ENCODE measurements at places on chromosomes 2 and 18.

GRCh38 chr2:43011158-43011491, 215.3 kb downstream of the ZFP36L2 start:
- no peak for DNase-seq

DNA sequence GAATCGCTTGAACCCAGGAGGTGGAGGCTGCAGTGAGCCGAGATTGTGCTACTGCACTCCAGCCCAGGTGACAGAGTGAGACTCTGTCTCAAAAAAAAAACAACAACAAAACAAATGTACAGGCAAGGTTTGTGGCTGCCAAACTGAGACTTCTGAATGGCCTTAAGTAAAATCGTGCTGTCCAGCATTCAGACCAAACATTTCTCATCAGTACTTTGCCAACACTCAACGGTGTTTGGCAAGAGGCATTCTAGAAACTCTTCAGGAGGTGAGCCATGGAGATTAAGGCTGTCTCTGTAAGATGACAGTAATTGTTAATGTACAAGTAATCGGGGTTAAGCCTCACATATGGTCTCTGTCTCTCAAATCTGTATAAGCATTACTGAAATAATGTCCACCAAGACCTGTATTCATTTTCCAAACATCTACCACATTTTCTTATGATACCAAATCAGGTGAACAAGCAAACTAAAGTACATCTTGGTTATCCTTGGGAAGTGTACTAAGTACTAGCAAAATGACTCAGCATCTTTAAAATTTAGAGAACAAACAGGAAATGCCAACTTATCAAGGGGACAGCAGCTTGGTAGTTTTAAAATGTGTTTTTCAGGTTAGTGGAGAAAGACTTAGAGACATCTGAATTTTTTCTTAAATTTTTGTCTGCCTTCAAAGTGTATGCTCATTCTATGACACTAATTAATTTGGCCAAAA, 29.3 kb downstream of the SERPINE2 start:
- no peak for DNase-seq

DNA sequence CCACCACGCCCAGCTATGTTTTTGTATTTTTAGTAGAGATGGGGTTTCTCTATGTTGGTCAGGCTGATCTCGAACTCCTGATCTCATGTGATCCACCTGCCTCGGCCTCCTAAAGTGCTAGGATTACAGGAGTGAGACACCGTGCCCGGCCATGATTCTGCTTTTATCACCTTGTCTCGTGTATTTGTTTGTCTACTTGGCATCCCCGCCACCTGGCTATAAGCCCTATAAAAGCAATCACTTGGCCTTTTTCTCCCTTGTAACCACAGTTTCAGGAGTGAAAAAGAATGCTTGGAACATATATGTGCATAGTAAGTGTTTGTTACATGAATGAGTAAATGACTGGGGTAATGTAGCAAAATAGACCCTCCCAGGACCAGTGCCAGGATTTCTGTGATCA, 77.5 kb upstream of the PAPOLG start:
- no peak for DNase-seq

GRCh38 chr2:135299658-135300244, 231.3 kb downstream of the ZRANB3 start:
- DNase-seq: no peak

DNA sequence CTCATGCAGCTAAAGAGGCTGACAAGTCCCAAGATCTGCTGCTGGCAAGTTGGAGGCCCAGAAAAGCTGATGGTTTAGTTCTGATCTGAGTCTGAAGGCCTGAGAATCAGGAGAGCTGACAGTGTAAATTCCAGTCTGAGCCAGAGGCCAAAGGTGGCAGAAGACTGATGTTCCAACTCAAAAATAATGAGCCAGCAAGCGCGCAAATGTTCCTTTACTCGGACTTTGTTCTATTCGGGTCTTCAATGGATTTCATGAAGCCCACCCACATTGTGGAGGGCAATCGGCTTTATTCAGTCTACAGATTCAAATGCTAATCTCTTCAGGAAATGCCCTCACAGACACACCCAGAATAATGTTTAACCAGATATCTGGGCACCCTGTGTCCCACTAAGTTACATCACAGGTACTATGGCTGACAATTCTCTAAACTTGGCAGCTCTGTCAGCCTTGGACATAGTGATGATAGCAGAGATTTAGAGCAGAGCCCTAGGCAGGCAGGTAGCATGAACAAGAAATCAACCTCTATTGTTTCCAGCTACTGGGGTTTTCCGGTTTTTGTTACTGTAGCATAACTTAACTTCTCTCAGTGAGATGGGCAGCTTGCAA, 318.5 kb downstream of the HRH4 start:
- DNase-seq: no peak

- no peak for DNase-seq
Measured at GRCh38 chr2:207482630-207483029, 47.1 kb upstream of the CREB1 start.

- no peak for DNase-seq
Measured at GRCh38 chr2:46058140-46058539, 239.1 kb upstream of the EPAS1 start.

- DNase-seq: no peak
Measured at GRCh38 chr2:189124175-189124574, 55.4 kb downstream of the COL5A2 start.
